ENCODE measurements at places on chromosomes 2 and 18. TPM values are rescaled to one million over a fixed set of nuclear protein-coding genes. Genes with fewer than 3 reads are reported as not detected.

TMEM247 gene
- total RNA-seq: not detected

SERPINB4 gene
- total RNA-seq: not detected

- DNase-seq: no peak
Observed at GRCh38 chr2:65508225-65508624, 75.8 kb upstream of the SPRED2 start.

DNAH6 gene
- total RNA-seq: 0.83 TPM

DAPL1 gene
- total RNA-seq: not detected

Data from activated naive CD8-positive, alpha-beta T cell treated with anti-CD3 and anti-CD28 coated beads, Interleukin-2, amount 10 ng/mL, durations not matched to agents 7 days and 5 days (primary cell).